Large intestine (tissue), 12 donors: ENCODE measurements at places on chromosomes 12 and 14. TPM values are rescaled to one million over a fixed set of nuclear protein-coding genes. Genes with fewer than 3 reads are reported as not detected.

GRCh38 chr14:103537175-103537990, 8.4 kb downstream of the TRMT61A start:
- H3K27me3 ChIP-seq: no peaks in the 10 kb centered on the region
- peaks cover 24% of the 10 kb centered on the region for H3K36me3 ChIP-seq
- H3K4me3 ChIP-seq: no peak overlapping the region

DNA sequence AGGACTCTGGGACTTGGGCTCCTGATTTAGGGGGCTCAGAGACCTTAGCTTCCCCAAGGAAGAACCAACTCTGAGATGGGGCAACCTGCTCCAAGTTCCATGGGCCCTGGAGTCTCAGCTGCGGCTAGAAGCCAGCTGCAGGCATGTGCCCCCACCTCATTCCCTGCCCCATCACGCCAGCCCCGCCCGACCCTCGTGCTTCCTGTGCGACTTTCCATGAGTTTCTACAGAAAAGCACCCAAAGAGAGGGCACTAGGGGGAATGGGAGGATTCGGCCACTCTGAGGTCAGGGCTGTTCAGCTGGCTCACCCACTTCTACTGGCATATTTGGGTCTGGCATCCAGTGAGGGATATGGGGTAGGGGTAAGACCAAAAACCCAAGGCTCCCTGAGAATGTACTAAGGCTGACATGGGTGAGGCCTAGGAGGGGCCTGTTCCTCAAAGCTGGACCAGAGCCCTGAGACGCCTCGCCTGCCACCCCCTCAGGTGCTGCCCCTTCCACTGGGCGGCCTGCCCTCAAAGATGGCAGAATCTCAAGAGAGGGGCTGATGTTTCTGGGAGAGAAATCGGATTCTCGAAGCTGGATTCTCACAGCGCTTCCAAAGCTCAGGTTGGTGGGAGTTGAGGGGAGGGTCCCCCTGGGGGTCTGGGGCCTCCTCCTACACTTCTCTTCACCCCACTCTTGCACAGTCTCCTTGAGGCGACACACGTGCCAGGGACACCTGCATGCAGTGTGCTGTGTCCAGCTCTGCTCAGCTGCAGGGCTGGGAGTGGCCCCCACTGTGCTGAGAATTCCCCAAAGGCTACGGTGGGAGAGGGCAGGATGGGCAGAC, 22.1 kb downstream of the FAIM2 start:
- no peaks in the 10 kb centered on the region for H3K4me1 ChIP-seq
- DNase-seq: no peak
- H3K4me3 ChIP-seq: no peak overlapping the region
- no peak overlapping the region for H3K27ac ChIP-seq
- peaks cover 27% of the 10 kb centered on the region for H3K27me3 ChIP-seq
- H3K36me3 ChIP-seq: no peaks in the 10 kb centered on the region

- H3K27me3 ChIP-seq: no peaks in the 10 kb centered on the region
- no peaks in the 10 kb centered on the region for H3K36me3 ChIP-seq
- no peak overlapping the region for H3K27ac ChIP-seq
- no peak overlapping the region for H3K4me3 ChIP-seq
- H3K4me1 ChIP-seq: no peaks in the 10 kb centered on the region
These were observed 88.8 kb downstream of the NAV3 start for GRCh38 chr12:77919450-77919849.

Gene MYF6
- polyA plus RNA-seq: 0.21 TPM

Gene CLBA1
- 7.0 TPM for polyA plus RNA-seq

DNA sequence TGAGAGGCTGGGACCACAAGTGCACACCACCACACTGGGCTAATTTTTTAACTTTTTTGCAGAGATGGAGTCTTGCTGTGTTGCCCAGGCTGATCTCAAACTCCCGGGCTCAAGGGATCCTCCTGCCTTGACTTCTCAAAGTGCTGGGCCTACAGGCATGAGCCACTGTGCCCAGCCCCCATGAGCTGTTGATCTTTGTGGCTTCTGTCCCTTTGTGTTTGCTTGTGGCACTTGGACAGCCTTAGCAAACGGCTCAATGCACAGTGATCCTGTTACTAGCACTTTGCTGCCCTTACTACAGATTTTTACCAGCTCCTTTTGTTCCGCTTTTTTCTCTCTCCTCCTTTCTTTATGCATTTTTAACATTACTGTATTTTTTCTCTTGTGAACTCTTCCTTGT, 25.3 kb upstream of the EVL start:
- H3K27ac ChIP-seq: no peak overlapping the region
- no peaks in the 10 kb centered on the region for H3K27me3 ChIP-seq
- H3K4me1 ChIP-seq: no peaks in the 10 kb centered on the region
- no peak for DNase-seq
- no peak overlapping the region for H3K4me3 ChIP-seq
- no peaks in the 10 kb centered on the region for H3K36me3 ChIP-seq

Gene KCNA5
- polyA plus RNA-seq: 0.79 TPM

Gene POTEG
- not detected for polyA plus RNA-seq

GRCh38 chr14:75979071-75979571, 2.7 kb downstream of the TGFB3 start:
- no peaks in the 10 kb centered on the region for H3K27me3 ChIP-seq
- peaks cover 23% of the 10 kb centered on the region for H3K4me1 ChIP-seq
- H3K4me3 ChIP-seq: peak overlapping the region; percentile 5
- DNase-seq: no peak
- no peak overlapping the region for H3K27ac ChIP-seq
- H3K36me3 ChIP-seq: no peaks in the 10 kb centered on the region

GRCh38 chr12:3418609-3419390, 72.2 kb upstream of the PRMT8 start:
- H3K36me3 ChIP-seq: no peaks in the 10 kb centered on the region
- H3K27ac ChIP-seq: no peak overlapping the region
- no peak overlapping the region for H3K4me3 ChIP-seq
- H3K27me3 ChIP-seq: peaks cover 16% of the 10 kb centered on the region
- no peaks in the 10 kb centered on the region for H3K4me1 ChIP-seq

- H3K4me3 ChIP-seq: no peak overlapping the region
- no peak overlapping the region for H3K27ac ChIP-seq
- H3K27me3 ChIP-seq: no peaks in the 10 kb centered on the region
- H3K4me1 ChIP-seq: peaks cover 20% of the 10 kb centered on the region
These were observed 26.6 kb downstream of the PPFIBP1 start for GRCh38 chr12:27550653-27550975.

DNA sequence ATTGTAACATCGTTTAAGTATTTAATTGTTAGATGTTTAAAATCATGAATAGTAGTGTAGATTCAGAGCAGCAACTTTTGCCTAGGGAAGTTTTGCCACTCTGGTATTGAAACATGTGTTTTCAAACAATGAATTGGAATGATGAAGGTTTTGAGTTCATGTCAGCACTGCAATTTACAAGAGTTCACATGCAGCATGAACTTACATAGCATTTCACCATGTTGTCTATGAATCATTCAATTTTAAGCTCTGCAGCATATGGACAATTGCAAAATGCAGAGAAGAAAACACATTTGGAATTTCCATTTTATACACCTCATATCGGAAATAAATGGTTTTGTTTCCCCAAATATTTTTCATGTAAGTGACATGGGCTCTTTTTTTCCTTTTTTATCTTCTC, 170.7 kb upstream of the CDKN3 start:
- no peaks in the 10 kb centered on the region for H3K27me3 ChIP-seq
- no peaks in the 10 kb centered on the region for H3K36me3 ChIP-seq
- no peak for DNase-seq
- H3K27ac ChIP-seq: no peak overlapping the region

DNA sequence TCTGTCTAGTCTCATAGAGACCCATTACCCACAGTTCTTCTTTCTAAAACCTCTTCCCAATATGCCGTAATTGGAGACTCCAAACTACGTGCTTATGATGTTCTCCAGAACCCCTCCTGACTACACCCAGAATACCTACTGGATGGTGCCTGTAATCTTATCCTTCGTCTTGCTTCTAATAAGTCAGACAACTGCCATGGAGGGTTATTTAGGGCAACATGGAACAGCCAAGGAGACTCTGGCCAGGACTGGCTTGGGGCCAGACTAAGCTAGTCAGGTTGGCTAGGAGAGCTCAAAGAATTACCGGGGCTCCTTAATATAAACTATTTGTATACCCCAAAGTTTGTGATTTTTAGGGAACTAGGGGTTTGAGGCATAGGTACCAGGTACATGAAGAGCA, 6.8 kb downstream of the PFKM start:
- no peak overlapping the region for H3K27ac ChIP-seq
- DNase-seq: no peak
- peaks cover 3% of the 10 kb centered on the region for H3K4me1 ChIP-seq
- H3K4me3 ChIP-seq: no peak overlapping the region
- peaks cover 44% of the 10 kb centered on the region for H3K36me3 ChIP-seq

DNA sequence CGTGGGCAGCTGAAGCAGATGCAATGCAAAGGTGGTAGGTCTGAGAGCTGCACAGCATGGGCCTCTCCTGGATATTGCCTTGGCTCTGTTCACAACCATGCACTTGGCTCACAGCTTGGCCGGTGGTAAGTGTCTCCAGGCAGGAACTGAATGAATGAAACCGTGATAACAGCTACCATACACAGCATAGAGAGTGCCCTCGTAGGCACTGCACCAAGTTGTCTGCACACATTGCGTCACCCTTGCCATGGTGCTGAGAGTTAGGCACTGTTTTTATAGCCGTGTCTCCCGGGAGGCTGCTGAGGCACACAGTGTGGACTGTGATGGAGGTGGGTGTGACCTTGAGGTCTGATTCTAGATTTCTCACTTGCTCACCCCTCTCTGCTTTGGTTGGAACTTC, 157.6 kb upstream of the VASH1 start:
- no peaks in the 10 kb centered on the region for H3K27me3 ChIP-seq
- H3K4me1 ChIP-seq: no peaks in the 10 kb centered on the region
- no peak for DNase-seq
- H3K36me3 ChIP-seq: no peaks in the 10 kb centered on the region
- no peak overlapping the region for H3K4me3 ChIP-seq

DNA sequence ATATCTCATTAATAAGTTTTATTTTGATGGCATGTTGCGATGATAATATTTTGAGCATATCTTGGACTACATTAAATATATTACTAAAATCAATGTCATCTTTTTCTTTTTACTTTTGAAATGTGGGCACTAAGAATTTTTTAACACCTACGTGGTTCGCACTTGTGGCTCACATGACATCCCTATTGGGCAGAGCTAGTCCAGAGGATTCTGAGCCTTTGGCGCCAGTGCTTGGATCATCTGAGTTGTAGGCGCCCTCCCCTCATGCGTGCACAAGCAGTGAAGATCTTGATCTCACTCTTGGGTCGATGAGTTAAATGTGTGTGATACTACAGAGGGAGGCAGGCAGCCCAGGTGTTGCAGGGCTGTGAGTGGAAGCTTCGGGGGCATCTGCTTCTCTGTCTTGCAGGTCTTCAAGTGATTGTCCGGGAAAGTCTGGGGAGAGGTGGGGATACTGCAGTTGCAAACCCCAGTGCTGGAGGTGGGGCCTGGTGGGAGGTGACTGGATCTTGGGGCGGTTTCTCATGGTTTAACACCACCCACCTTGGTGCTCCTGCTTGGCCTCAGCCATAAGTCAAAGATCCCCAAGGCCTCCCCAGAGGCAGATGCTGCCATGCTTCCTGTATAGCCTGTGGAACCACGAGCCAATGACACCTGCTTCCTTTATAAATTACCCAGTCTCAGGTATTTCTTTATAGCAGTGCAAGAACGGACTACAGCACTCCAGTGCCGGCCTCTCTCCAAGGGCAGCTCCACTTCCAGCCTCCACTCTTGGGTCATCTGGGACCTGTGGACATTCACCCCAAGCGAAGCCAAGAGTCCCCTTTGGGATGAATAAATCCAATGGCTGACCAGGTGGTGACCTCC, 46.1 kb upstream of the PPP2R5C start:
- H3K36me3 ChIP-seq: no peaks in the 10 kb centered on the region
- H3K27ac ChIP-seq: no peak overlapping the region
- H3K27me3 ChIP-seq: no peaks in the 10 kb centered on the region
- DNase-seq: no peak
- no peak overlapping the region for H3K4me3 ChIP-seq
